ENCODE measurements at places on chromosomes 1 and 21.

DNA sequence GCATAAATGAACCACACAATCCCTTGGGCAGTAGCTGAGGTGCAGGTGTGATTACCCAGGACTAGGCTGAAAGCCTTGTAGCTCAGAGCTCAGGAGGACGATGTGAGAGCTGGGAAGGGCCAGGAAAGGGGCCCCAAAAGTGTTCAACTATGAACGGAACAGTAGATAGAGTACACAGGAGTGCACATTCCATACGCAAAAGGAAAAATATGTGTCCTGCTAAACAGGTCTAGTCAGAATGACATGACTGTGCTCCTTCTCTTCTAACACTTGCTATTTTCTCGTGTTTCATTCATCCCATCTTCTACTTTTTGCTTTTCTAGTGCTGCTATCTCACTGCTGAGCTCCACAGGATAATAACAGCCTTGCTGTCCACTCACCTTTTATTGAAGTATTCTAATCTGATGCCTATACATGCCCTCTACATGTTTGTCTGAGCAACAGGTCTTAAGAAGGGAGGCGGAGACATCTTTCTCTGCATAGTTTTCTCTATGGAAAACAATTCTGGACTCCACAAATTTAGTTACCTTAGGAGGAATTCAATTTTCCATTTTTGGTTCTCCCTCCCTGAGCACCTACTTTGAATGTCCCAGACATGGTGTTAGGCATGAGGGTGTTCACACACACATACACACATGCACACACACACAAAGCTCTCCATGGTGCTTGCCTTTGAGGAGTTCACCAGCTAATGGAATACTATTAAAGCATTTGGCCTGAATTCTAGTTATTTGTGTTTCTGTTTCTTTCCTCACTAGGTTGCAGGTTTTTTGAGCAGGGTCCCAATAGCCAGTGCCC lies 3.4 kb downstream of the S100A10 start:
- no peak for DNase-seq

GRCh38 chr1:160206036-160206389 lies 829 bp downstream of the PEA15 start:
- DNase-seq = peak; percentile 64

GRCh38 chr1:221823149-221823548 lies 81.3 kb upstream of the DUSP10 start:
- no peak for DNase-seq

DNA sequence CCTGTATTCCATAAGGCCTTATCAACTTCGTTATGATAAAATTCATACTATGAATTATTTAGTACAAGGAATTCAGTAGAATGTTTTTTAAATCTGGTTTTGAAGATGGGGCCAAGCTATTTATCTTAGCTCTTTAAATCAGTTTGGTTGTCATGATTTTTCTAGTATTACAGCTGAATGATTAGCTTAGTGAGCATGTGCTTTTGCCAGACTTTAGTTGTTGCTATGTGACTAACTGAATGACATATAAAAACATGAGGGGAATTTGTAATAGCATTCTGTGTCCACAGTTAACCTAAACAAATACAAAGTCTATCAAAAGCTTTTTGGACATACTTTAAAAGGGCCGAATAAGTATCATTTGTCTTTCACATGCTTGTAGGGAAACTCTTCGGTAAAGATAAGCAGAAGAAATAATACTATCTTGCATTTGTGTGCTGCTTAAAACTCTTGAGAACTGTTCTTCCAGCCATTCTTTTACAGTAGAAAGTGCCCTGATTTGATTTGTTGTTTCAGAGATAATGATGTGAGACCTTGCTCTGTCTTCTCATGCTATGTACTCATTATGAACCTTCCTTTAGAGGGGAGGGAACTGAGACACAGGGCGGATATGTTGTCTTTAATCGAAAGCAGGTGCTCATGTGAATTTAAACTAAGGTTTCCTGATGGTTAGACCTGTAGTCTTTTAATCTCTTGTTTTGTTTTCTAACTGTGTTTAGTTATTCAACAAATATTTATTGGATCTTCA lies 18.8 kb downstream of the NEK7 start:
- DNase-seq = no peak
